ENCODE measurements at places on chromosomes 3 and 15. TPM values are rescaled to one million over a fixed set of nuclear protein-coding genes. Genes with fewer than 3 reads are reported as not detected.

DNA sequence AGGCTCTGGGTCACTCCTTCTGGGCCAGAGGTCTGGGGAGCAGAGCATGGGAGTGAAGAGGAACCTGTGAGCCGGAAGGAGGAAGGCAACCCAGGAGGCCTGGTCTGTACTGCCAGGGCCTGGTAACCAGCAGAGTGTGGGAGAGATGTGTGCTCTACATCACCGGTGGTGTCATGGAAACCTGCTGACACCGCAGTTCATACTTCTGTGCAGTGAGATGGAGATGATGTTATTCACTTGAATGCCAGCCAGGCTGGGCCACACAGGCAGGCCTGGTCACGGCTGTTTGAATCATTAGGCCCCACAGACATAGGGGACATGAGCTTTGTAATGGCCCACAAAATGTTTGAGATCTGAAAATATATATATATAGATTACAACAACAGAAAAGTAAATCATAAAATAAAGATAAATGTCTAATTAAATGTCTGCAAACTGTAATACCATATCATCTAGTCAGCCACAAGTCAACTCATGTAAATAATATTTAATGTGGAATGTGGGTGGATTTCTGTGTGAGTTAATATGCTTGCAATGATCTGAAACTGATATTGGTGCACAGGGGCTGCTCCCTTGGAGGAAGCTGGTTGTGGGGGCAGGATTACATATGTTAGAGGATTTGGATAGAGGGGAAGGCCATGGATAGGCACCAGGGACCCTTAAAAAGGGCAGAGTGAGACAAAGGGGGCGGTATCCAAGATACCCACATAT is 108.5 kb upstream of the PFN2 start:
- DNase-seq: no peak

DNA sequence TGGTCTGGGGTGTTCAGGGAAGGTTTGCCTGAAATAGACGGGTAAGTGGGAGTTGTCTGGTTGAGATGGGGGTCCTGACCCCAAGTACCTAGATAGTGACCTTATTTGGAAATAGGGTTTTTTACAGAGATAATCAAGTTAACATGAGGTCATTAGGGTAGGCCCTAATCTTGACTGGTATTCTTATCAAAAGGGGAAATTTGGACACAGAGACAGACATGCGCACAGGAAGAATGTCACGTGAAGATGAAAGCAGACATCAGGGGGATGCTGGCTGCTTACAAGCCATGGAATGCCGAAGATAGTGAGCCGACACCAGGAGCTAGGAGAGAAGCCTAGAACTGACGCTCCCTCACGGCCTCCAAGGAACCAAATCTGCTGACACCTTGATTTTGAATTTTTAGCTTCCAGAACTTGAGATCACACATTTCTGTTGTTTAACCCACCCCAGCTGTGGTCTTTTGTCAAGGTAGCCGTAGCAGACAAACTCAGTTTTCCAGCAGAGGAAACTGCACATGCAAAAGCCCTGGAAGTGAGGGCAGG is 17.1 kb downstream of the BHLHE40 start:
- no peak for DNase-seq

DNA sequence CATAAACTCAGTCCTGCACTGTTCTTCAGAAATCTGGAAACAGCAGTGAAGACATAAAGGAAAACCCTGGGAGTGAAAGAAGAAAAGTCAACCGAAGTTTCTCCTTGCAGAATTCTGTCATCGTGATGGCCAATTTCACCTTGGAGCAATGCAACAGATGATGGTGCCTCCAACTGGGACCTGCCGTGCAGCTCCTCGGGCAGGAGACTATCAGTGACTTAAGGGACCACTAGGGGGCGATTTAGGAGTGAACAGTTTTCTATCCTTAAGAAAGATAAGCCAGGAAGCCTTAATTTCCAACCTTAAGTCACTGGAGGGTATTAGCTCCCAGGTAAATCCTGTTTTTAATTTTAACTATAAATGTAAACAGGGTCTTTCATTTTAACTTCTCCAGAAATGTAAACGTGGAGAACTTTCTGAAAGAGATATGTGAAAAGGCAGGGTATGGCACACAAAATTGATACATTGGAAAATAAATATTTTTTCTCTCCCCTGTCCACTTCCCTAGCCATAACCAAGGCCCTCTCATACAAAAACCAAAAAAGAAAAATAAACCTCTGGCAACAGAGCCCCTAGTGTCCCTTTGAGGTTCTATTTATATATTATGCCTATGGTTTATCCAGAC is 116.3 kb downstream of the PDZRN3 start:
- no peak for DNase-seq

- DNase-seq: peak; percentile 94
Observed at GRCh38 chr3:71389911-71390573, 193.5 kb downstream of the FOXP1 start.

DNA sequence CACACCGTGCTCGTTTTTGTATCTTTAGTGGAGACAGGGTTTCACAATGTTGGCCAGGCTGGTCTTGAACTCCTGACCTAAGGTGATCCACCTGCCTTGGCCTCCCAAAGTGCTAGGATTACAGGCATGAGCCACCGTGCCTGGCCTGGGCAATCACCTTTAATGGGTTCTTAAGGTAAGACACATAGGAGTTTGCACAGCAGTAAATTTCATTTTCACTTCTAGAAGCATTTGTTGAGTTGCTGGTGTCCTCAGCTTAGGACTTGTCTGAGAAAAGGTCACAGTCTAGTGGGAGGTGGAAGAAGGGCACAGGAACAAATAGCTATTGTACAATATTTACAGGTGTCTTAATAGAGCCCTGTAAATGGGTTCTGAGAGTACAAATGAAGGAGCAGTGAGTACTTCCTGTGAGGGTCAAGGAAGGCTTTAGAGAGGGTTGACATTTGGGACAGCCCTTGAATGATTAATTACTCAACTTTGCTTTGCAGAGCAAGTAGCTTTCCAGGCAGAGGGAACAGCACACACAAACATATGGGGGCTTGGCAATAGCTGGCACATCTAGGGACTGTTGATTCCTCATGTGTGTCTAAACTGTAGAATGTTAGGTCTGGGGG is 8.7 kb upstream of the ETV5 start:
- DNase-seq: no peak

- no peak for DNase-seq
Observed at GRCh38 chr3:138945709-138946662, 951 bp downstream of the FOXL2 start.

Gene GALK2
- total RNA-seq: 34.5 TPM

Gene ALPK3
- total RNA-seq: 68.4 TPM

Gene CCR1
- total RNA-seq: not detected

Gene TFDP2
- total RNA-seq: 16.1 TPM
